ENCODE measurements at places on chromosomes 1 and 21.

DNA sequence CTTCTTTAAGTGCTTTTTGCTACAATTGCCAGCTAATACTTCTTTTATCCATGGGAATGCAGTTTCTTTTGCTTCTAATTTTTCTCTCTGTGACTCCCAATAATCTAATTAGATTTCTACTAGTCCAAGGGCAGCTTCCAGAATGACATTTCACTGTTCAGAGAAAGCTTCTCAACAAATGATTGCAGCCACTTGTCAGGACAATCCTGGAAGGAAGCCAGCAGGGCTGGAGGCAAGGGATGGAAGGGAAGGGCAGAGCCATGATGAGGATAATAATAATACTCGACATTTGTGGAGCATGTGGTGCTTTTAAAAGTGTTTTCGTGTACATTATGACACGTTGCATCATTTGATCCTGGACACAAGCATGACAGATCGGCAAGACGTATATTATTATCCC, 19.4 kb downstream of the F11R start:
- no peak for DNase-seq

DNA sequence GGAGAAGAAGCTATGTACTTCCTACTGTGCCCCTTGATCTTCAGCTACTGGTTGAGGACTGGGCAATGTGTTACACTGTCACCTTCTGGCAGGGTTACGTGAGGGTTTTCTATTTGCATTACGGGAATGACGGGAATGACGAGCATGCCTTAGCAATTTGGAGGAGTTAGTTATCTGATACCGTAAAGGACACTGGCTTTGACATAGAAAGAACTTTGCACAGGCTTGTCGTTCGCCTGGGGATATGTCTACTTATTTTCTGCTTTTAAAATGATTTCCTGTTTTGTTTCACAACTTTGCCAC, 19.8 kb upstream of the ACBD6 start:
- no peak for DNase-seq

DNA sequence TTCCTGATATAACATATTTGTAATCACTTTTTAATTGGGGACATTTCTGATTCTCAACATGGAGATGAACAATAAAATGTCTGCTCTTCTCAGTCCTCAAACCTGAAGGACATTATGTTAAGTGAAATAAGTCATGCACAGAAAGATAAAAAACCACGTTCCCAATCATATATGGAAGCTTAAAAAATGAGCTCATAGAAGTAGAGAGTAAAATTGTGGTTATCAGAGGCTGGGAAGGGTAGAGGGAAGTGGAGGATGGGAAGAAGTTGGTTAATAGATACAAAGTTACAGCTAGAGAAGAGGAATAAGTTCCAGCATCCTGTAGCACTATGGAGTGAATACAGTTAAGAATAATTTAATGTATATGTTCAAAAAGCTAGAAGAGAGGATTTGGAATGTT, 1.5 kb upstream of the CD48 start:
- no peak for DNase-seq

GRCh38 chr1:6111571-6111970, 65.9 kb downstream of the KCNAB2 start:
- DNase-seq, result no peak

DNA sequence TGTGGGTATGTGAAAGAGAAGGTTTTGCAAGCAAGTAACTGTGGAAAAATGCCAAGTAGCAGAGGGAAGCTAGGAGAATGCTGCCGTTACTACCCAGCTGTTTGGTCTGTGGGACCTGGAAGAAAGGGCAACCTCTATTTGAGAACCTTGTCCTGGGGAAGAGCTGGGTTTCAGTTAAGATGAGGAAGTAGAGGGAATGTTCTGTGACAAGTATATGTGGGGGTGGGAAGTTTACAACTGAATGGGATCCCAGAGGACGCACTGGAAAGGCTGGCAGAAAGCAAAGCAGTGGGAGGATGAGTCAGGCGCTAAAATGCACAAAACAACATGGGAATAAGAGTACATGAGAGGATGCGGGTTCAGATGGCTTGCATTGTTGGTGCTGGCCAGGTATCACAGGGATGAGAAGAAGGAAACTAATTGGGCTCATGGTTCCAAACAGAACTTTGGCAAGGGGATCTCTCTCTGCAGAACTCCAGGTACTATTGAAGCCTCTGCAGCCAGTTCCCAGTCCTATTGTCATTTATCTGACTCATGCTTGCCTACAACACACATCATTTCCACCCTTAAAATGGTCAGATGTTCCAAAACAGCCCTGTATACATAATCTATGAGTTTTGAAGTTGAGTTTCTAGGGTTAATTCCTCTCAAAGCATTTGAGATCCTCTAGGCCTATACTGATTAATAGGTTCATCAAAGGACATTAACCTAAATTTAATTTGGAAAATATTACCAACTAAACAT, 88.5 kb upstream of the VAV3 start:
- no peak for DNase-seq

DNA sequence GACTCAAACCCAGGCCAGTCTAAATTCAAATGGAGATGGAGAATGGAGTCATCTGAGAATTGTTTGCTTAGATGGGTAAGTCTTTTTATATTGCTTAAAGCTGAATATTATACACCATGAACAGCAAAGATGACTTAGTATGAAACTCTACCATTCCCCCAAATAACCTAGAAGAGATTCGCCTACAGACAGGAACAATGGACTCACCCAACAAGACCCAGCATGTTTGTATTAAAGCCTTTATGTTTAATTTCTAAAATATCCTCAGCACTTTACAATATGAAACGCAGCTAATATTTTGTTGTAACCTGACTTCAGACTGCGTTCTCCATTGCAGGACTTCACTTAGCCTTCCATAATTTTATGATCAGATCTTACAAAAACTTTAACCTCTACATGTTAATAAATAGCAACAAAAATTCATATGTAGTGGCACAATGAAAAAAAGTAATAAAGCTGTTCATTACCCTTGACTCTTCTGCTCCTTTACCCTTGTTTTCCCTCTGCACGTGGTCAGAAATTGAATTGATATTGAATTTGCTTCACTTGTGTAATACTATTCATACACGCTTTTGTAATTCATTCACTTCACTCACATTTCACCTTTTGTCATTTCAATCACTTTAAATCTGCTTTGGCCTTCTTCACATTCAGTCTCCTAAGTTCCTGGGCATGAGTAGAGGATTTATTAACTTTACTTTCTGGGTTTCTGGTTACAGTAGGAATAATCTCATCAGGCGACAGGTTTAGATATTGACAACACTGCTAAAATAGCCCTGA, 177.3 kb upstream of the PTBP2 start:
- no peak for DNase-seq

DNA sequence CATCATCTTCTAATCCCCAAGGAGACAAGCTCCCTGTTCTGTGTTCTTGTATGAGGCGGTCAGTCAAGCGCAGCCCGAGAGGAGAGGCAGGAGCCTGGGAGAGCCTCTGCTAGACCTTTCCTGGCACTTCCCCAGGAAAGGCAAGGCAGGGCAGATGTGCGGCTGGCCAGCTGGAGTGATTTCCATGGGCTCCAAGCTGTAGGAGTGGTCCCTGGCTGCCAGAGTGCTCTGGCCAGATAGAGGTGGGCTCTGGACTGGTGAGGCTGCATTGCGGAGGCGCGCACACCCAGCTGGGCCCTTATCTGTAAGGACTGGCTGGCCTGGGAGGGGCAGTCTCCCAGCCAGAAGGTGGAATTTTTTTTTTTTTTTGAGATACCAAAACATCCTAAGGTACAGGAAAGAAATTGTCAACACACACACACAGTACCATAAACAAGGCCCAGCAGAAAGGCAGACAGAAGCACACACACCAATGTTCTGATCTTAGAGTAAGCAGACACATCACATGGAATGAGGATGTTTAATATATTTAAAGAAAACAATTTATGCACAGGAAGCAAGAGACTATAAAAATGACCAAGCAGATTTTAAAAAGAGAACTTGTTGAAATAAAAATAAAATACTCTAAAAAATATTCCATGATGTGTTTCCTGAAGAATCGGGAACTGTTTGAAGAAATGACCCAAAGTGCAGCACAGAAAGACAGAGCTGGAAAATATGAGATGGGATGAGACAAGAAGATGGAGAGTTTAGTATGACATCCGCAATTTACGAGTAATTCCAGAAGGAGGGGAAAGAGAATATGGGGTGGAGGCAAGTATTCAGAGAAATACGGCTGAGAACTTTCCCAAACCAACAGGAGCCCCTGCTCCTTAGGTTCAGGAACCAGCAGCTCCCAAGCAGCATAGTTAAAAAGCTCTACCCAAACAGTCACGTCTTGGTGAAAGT, 13.4 kb downstream of the IBA57 start:
- no peak for DNase-seq

DNA sequence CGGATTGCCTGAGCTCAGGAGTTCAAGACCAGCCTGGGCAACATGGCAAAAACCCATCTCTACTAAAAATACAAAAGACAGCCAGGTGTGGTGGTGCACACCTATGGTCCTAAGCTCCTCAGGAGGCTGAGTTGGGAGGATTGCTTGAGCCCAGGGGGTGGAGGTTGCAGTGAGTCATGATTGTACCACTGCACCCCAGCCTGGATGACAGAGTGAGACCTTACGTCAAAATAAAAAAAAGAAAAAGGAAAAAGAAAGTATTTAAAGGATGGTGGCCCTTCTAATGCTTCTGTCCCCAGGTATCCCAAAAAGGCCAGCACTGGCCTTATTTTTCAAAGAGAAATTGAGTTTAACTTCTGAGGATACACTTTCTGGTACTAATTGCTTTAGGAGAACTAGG, 1.7 kb downstream of the IKBKE start:
- no peak for DNase-seq

GRCh38 chr1:171868217-171868803, 27.0 kb downstream of the DNM3 start:
- no peak for DNase-seq

GRCh38 chr1:204979891-204980649, 62.9 kb upstream of the CNTN2 start:
- no peak for DNase-seq

DNA sequence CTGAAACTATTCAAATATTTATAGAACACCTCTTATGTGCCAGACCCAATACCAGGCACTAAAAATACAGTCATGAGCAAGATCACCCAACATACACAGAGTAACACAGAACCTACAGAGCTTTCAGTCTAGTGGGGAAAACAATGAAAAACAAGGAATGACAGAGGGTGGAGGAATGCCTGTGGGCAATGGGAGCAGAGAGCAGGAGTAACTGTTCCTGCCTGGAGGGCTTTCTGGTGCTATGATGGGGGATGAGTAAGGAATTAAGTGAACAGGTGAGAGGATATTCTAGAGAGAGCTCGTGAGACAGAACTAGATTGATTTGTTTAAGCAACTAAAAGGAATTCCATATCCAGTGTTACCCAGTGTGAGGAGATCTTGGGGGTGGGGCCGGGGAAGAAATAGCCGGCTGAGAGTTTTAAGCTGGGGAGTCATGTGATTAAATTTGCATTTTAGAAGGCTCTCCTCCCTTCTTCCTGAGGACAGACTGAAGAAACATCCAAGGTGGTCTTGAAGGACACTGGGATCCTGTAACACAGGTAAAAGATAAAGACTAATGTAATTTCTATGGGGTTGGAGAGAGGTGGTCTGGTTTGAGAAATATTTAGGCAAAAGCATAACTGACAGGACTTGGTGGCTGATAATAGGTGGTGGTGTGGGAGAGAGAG, 2.1 kb upstream of the CD53 start:
- no peak for DNase-seq

- no peak for DNase-seq
These were observed 16.9 kb downstream of the CAPZB start for GRCh38 chr1:19468397-19468956.

GRCh38 chr1:27593678-27594563, 10.0 kb downstream of the AHDC1 start:
- DNase-seq, result no peak

DNA sequence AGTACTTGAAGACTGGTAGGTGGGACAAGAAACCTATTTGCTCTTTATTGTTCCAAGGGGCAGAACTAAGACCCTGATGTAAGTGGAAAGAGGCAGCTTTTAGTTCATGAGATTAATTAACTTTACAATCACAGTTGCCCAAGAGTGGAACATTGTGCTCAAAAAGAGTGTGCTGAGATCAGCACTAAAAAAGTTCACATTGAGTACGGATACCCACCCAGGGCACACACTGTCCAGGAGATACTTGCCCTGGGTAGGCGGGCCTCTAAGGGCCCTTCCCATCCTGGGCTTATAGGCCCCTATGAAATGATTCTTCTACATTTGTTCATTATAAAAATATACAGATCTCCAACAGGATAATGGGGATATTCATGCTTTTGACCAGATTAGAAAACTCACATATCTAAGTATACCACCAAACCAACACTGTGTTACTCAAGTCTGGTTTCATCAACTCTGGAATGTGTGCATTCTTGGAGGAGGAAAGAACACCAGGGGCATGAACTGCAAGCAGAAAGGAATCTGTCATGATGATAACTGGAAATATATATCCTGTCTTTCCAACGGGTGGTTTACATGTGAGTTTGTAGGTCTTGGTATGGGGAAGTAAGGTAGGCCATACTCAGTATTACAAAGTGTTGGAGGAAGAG, 626.2 kb downstream of the SMYD3 start:
- DNase-seq, result no peak

GRCh38 chr1:23062271-23062670, 43.0 kb downstream of the KDM1A start:
- DNase-seq, result no peak

DNA sequence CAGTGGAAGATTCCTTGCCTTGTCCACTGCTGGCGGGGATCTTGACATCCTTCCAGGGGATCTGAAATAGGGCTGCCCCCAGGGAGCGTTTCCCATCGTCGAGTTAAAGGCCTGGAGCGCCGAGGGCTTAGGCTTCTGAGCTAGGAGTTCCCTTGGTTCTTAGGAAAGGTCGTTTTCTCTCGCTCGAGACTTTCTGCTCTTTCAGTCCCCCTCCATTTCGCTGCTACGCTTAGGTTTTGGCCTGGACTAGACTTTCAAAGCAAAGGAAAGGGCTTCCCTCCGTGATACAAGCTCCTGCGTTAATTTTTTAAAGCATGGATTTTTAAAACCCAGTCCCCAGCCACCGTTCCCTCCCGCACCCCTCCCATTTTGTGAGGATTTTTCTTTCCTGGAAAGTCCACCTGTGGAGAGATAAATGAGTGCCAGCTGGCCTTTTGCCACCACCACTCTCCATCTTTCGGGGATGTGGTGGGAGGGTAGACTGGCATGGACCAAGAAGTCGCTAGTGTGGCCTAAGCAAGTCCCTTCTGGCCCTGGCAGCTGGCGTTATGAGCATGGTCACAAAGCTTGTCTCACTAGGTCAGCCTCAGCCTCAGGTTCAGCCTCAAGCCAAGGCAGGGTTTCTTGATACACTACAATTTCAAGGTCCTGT, 9.2 kb downstream of the NR5A2 start:
- peak; percentile 45 for DNase-seq

DNA sequence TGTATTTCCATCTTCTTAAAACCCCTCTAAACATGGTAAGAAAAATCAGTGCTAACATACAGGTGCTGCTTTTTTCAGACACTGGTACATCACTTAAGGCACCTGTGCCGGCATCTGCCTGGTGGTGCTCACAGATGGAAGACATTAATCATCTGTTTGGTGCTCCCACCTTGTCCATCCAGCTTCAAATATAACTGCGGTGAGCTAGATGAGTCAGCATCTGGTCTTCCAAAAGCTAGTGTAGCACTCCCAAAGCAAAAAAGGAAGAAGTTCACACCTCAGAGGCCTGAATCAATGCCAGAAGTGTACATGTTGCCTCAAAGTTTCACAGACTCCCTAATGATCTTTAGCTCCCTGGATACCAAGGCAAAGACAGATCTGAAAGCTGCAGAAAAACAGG, 44.4 kb downstream of the TM2D1 start:
- no peak for DNase-seq
